ENCODE measurements at places on chromosomes 7 and 10.

DNA sequence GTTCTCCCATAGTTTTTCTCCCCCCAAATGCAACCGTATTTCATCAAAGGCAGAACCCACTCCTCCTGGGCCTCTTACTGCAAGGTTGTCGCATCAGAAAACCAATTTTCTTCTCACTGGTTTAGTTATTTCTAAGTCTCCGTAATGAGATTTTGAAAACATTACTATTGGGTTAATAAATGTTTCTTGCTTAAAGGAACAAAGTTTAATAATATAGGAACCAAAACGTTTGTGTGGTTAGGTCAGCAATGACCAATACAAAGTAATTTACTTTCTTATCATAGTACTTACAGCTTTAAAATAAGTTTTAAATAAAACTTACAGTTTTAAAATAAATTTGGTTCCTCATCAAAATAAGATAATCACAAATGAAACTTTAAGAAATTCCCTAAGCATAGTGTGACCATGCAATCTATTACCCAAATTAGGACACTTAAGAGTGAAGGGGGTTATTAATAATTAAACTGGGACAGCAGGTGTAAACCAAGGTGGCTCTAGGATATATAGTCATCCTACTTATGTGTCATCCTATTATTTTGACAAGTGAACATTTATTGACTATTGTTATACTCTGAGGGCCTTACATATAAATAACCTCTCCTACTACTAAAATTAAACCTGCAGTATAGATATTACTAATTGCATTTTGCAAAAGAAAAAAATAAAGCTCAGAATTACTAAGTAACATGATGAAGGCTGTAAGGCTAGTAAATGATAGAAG, 415.4 kb upstream of the LRRN3 start:
- DNase-seq = no peak

DNA sequence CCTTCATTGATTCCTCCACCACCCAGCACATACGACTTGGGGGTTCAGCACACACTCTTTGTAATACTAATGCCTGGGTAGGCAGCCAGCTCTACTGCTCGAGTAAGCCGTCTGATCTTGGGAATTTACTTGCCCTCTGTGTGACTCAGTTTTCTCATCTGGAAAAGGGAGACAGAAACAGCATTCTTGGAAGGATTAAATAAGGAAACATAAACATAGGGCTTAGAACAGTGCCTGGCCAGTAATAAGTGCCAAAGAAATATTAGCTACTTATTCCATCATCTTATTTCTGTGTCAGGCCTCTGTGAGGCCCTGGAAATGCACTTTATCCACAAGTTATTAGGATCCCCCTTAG, 130.1 kb downstream of the TNS3 start:
- peak; percentile 82 for DNase-seq

GRCh38 chr10:46547541-46548497, 8.6 kb downstream of the GPRIN2 start:
- DNase-seq = no peak

DNA sequence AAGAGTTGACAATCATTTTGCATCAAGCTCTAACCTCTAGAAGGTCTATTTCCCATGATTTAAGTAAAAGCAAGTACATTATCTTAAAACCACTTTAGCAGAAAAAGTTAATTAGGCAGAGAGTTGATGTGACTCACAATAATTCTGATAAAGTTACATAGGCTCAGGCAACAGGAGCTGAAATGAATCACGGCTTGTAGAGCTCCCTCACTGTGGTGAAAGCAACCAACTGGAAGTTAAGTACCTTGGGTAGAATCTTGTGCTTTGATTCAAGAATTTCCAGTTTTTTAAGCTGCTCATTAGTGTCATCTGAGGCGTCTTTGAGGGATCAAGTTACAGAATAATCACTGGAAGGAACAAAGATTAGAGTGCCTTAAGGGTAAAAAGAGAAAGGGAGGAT, 68.9 kb upstream of the NFE2L3 start:
- no peak for DNase-seq

DNA sequence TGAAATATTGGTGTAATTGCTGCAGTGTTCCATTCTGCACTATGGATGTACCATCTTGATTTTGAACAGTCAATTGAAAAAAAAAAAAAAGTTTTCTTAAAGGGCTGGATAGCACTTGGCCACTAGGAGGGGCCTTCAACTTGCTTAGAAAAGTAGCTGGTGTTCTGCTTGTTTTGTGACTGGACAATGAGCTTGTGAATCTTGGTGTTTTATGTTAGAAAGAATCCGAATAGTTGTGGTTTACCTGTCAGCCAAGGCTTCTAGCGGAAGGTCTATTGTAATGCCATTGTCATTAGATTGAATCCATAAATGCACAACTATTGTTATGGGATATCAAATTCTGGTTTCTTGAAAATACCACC, 77.1 kb downstream of the BMPER start:
- DNase-seq = peak; percentile 72

GRCh38 chr7:70797109-70797514, 334.8 kb upstream of the GALNT17 start:
- peak; percentile 7 for DNase-seq

DNA sequence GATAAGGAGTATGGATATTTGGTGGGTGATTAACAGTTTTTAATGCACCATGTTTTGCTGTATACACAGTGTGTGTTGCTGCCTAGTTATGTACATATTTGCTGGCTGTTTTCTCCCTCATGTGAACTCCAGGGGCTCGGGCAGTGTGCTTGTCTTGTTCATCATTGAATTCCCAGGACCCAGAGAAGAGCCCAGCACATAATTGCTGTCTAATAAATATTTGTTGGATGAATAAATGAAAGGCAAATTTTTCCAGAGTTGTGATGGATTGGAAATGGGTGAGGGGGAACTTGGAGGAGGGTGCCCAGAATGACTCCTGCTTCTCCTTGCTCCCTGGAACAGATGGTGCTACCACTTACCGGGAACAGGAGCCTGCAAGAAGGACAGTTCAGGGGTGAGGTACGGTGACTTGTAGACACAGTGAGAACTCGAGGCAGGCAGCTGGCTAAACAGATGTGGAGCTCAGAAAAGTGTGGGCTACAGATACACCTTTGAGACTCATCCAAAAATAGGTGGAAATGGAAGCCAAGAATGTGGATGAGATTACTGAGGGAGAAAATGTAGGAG, 586.8 kb upstream of the MGMT start:
- DNase-seq = no peak

DNA sequence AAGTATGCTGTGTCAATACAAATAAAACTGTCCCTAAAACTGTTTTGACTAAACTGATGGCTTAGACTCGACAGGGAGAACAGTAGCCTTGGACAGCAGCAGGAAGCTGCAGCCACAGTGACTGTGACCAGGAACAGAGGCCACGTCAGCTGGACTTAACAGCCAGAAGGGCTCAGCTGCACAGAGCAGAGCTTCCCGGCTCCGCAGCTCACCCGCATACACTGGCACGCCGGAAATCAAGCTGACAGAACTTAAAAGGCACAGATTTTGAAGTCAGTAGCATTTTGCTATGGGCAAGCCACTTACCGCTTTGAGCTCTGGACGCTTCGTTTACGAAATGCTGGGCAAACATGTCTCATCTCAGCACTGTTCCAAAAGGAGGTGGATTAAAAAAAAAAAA, 769.7 kb upstream of the AUTS2 start:
- no peak for DNase-seq

- DNase-seq = no peak
Observed at GRCh38 chr10:69503896-69504265, 52.6 kb downstream of the TSPAN15 start.

GRCh38 chr7:157893535-157894044, 556.8 kb downstream of the DNAJB6 start:
- DNase-seq = no peak

- peak; percentile 99 for DNase-seq
Observed at GRCh38 chr7:27143023-27143949, at the start of gene HOXA5. TSS of gene HOXA5 (minus strand) at chr7:27143681. CDS start at chr7:27143607, 74 bp downstream.

- no peak for DNase-seq
Observed at GRCh38 chr7:129010075-129010474, 44.8 kb downstream of the TNPO3 start.

DNA sequence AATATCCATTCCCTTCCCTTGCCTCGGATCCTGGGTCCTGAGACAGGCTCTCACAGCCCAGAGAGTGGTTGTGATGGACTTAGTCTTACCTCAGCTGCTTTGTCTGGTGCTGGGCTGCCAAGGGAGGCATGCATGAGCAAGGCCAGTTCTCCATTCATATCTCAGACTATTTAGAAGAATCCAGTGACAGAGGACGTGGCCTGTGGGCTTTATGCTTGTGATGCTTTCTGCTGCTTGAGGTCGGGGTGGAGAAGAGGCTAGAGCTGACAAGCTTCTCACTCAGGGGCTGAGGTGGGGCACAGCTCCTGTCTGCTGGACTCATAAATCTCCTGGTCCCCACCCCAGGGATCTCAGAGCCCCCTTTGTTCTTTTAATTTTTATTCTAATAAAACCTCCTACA, 66.8 kb downstream of the DNAJC12 start:
- DNase-seq = no peak
